GM12864 (cell line): ENCODE measurements at places on chromosomes 6 and 20.

GRCh38 chr6:83313882-83314281 lies 117.0 kb downstream of the ME1 start:
- DNase-seq: no peak

DNA sequence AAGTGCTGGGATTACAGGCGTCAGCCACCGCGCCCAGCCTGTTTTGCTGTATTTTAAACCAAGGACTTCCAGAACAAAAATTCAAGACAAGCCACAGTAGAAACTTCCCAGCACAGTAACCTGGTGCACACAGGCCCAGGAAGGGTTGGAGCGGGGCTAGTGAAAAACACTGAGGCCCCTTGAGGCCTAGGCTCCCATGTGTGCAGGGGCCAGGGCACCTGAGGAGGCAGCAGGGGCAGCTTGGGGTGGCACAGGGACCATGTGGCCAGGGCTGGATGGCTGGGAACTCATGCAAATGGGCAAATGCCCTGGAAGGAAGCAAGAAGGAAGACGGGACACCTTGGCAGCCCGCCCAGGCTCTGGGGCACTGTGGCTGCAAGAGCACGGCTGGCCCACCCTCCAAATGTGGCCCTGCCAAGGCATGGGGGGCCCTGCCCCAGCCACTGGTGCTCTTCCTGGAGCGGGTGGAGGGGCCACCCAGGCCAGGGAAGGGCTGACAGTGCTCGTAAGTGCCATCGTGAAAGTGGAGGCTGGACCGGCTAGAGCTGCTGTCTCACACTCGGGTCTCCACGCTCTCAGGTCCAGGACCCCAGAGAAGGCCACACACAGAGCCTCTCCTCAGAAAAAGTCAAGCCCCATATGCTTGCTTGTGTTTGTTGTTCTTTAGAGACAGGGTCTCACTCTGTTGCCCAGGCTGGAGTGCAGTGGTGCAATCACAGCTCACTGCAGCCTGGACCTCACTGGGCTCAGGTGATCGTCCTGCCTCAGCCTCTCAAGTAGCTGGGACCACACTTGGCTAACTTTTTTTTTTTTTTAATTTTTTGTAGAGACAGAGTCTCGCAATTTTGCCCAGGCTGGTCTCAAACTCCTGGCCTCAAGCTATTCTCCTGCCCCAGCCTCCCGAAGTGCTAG lies 10.3 kb downstream of the SLC2A4RG start:
- no peak for DNase-seq

GRCh38 chr20:60137657-60138245 lies 179.5 kb downstream of the CDH26 start:
- peak; percentile 30 for DNase-seq

DNA sequence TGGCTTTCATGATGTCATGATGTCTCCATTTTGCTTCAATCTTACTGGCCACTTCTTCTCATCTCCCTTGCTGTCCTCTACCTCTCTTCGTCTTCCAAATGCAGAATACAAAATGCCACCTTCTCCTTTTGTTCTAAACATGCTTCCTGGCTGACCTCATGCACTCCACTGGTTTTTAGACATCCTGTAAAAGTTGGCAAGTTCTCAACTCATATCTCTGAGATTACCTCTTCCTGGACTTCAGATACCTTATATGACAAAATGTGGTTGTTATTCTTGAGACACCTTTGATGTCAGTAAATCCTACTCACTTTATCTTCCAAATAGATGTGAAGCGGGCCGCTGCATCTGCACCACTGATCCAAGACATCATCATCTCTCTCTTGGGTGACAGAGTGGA lies 212.7 kb upstream of the FOXA2 start:
- no peak for DNase-seq

GRCh38 chr6:81682235-81682795 lies 70.2 kb downstream of the TENT5A start:
- no peak for DNase-seq

DNA sequence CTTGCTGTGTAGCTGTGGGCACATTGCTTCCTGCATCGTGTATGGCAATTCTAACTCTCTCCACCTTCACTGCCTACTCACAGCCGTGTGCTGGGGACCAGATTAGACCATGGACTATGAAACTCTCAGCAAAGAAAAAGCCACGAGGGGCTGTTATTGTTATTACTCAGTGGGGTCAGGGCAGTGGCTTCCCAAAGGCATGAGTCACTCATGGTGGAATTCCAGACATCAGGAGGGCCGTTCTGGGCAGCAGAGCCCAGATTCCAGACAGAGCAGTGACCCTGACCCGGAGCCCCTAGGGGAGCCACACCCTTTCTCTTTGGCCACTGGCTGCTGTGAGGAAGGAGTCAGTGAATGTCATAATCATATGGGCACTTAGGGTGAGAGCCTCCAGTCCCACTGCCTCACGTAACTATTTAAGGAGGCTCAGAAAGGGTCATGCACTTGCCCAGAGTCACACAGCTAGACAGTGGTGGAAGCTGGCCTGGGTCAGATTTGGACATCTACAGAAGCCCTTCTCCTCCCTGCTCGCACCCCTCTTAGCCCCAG lies 22.2 kb upstream of the CCN5 start:
- no peak for DNase-seq

- DNase-seq: no peak
Measured at GRCh38 chr6:25833136-25833535, 1.3 kb upstream of the SLC17A1 start.

DNA sequence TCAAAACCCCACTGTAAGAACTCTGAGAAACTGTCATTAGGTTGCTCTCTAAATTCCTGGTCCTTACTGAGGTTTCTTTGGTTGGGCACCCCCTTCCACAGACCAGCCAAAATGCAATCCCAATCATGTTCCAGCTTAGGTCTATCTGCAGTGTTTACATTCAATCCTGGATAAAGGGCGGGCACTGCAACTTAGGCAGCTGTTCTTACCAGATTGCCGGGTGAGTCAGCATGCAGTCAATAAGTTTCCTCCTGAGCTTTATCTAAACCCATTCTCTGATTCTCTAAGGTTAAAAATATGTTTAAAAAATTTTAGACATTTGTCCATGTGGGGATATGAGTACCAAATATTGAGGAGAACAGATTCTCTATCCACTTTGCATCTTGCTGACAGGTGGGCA lies 197.8 kb downstream of the HAO1 start:
- no peak for DNase-seq

DNA sequence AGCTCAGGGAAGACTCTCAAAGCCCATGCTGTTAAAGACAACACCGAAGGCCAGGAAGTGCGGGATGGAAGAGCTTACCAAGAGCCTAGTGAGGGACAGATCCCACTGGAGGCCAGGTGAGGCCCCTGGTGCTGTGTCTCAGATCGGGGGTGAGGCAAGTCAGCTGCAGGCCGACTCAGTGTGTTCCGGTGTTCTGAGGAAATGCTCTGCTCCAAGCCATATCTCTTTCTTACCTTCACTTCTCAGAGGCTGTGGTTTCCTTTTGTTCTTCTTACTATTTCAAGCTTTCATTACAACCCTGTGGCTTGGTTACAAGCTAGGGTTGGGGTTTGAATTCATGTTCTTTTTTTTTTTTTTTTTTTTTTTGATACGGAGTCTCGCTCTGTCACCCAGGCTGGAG lies 114.3 kb upstream of the ZFP64 start:
- DNase-seq: no peak

DNA sequence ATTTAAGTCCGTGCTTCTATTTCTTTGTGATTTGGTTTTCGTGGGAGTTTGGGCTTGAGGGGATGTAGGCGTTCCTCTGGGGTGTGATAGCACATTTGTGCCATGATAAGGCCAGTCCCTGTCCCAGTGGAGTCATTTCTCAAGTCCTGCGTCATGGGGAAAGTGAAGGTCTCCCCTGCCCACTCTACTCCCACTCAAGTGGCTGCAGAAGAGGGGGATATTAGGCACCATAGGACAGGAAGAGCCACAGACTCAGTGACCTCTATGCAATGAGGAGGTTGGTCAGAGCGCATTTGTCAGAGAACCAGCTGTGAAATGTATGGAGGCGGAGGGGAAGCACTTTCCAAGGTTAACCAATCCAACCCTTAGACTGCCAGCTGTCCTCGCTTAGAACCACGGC lies 51.9 kb upstream of the EDN1 start:
- DNase-seq: peak; percentile 16

- no peak for DNase-seq
Measured at GRCh38 chr20:19757487-19758132, 448 bp upstream of the RIN2 start.

DNA sequence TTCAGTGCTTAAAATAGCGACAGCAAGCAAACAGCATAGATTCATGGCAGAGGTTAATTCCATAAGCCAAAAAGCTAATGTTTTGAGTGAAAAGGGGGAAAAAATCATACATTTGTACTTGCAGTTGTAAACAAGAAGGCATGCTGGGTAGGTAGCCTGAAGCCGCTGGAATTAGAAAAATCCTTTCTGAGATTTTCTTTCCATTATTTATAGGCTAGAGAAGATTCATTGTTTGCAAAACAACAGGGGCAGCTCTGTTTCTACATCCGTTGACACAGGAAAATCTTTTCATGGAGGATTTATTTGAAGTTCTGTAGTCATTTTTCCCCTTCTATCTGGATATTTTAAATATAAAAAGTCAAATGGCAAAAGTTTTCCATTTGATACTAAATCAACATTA lies 843.9 kb downstream of the QKI start:
- DNase-seq: no peak

GRCh38 chr6:84979541-84979940 lies 215.1 kb upstream of the TBX18 start:
- DNase-seq: no peak

DNA sequence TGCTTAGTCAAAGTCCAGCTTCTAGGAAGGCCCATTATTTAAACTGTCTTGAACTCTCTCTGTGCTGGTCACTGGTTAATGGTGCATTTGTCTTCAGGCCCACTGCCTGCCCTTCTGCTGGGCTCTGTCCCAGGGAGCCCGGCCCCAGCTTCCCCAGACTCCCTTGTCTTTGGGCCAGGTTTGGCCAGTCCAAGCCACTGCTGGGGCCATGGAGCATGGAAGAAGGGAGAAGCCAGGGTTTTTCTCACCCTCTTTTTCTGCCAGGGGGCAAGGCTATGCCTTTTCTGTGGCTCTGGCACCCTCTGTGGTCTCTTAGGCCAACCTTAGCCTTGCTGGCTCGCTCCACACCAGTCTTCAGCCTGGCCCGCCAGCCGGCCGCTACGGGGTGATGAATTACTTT lies 390.0 kb upstream of the SULF2 start:
- DNase-seq: no peak

GRCh38 chr6:116404696-116405095 lies 33.9 kb downstream of the DSE start:
- no peak for DNase-seq

DNA sequence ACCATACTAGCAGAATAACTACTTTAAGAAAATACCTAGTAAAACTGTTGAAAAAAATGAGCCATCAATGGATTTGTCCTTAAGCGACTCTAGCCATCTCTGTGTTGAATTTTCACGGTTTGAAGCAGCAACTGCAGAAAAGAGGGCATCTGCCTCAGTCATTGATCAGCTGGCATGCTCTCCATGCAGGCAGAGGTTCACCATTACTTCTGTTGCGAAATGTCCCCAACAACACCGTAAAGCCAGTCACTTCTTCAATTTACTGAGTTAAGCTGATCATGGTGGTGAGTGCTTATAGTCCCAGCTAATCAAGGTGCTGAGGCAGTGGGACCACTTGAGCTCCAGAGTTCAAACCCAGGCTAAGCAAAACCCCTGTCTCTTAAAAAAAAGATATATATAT lies 11.1 kb downstream of the TPD52L1 start:
- no peak for DNase-seq

GRCh38 chr6:156916130-156916801 lies 139.1 kb downstream of the ARID1B start:
- DNase-seq: no peak

GRCh38 chr6:19209202-19209601 lies 628.0 kb upstream of the ID4 start:
- no peak for DNase-seq

DNA sequence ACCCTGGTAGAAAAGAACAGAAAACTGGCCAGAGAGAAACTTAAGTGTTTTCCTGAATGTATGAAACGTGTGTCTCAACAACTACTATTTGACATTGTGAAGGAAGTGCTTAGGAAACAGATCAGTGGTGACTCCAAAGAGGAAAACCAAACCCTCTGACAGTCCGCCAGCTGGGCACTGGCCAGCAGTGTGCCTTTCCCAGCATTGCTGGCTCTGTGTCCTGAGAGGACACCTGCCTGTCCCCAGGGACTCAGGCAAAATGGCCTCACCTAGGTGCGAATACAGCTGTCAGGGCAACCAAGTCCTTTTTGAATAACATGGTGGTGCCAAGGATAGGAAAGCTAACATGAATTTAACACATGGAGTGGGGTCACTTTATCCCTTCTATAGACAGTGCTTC lies 72.5 kb downstream of the NDUFAF5 start:
- no peak for DNase-seq

DNA sequence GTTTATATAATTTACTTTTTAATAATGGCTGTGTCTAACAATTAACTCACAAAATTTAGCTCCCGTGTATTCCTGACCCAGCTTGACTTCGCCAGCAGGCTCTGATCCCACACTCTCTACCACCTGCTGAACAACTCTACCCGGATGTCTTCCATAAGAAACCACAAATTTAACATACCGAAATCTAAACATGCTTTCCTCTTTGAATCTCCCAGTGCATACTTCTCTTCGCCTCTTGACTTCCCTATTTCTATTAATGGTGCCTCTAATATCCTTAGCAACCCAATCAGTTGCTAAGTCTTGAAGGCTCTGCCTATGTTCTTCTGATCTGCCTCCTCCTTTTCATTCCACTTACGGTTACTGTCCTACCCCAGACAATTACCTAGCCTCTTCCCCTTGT lies 4.6 kb upstream of the MYB start:
- DNase-seq: no peak

DNA sequence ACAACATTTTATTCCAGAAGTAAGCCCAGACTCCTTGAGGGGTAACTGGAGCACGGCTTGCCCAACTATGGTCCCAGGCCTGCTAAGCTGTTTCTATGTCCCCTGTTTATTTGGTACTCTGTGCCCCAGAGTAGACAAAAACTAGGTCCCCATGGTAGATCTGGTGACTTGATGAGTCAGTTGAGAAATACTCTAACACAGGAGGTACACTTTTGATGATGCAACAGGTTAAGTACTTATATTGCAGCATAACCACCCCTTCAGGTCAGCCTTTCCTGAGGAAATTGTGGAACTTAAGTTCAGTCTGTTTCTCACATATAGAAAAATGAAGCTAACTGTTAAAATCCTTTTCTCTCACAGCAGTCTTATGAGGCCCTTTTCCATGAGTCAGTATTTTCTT lies 19.6 kb downstream of the TTPAL start:
- DNase-seq: no peak

GRCh38 chr6:36593569-36594028 lies 563 bp upstream of the SRSF3 start:
- no peak for DNase-seq

GRCh38 chr6:17226786-17227233 lies 54.4 kb upstream of the RBM24 start:
- DNase-seq: no peak

- DNase-seq: no peak
Measured at GRCh38 chr6:107690643-107691061, 133.5 kb downstream of the SCML4 start.
